ENCODE measurements at places on chromosomes 16 and 17.

DNA sequence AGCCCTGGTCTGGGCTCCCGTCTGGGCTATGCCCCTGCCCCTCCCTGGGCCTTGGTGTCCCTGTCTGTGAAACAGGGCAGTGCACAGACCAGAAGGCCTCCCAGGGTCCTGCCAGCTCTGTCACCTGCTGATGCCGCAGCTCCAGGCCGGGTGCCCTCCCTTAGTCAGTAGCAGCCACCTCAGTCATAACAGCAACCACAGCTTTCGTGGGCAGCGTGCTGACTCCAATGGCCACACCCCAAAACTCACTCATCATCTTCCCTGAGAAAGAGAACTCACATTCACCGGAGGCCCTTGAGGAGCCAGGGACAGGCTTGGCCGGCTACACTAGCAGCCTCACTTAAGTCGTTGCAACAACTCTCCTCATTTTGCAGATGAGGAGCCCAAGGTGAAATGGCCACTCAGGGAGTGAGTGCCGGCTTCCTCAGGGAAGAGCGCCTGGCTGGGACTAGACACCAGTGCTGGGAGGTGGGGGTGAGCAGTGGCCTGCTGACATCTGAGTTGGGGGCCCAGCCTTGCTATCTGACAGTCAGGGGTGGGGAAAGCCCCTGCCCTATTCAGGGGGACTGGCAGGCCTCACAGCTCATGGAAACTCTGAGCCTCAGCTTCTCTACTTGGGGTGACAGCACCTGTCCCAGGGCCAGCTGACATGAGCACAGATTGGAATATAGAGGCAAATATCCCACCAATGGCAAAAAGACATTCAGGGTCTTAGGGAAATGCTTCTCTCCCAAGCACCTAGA, 22.6 kb downstream of the SLC5A10 start:
- DNase-seq = no peak

GRCh38 chr16:2364638-2365210, 24.2 kb upstream of the ABCA3 start:
- DNase-seq = no peak

DNA sequence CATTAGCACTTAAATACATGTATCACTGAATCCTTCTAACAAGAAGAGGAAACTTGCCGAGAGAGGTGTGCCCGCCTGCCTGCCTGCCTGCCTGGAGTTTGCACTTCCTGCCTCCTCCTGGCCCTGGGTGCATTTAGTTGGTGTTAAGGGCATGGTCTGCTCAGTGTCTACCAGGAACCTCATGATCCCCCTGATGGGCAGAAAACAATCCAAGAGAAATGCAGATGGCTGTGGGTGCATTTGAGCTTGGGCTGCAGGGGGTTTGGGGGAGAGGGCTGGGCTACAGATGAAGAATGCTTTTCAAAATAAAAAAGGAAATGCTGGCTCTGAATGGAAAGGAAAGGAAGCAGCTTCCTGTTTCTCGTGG, 10.1 kb downstream of the KSR1 start:
- DNase-seq = no peak

GRCh38 chr16:50152807-50153595, at the start of gene TENT4B:
Gene TENT4B, plus strand, starts transcription at chr16:50153306. Its CDS starts 316 bp downstream, at chr16:50153622.
- peak; percentile 80 for DNase-seq

DNA sequence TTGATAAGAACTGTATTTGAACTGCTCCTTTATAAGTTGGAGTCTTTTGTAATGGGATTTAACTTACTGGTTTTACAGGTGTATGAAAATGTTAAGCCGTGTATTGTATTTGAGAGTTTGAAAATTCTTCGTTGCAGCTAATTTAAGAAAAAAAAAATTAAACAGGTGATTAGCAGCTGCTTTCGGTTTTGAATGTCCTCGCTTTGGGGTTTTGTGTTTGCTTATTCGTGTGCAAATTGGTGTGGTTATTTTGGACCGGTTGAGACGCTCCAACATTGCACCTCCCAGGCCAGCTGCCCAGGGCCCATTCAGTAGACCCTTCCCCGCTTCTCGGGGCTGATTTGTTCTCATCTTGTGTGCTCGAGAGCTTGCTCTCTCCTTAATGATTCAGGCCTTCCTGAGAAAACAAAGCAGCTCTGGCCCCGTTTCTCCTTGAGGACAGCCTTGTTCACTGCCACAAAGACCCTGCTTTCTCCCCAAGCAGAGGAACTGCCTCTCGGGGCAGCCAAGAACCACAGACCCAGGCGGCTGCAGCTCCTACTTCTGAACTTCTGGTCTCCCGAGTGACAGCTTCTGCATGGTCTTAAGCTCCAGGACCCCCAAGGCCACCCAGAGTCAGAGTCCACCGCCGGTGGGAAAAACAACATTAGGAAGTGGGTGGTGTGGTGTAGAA, 100.5 kb downstream of the MSI2 start:
- DNase-seq = no peak

- DNase-seq = no peak
Measured at GRCh38 chr16:84836234-84836647, 16.5 kb downstream of the CRISPLD2 start.

DNA sequence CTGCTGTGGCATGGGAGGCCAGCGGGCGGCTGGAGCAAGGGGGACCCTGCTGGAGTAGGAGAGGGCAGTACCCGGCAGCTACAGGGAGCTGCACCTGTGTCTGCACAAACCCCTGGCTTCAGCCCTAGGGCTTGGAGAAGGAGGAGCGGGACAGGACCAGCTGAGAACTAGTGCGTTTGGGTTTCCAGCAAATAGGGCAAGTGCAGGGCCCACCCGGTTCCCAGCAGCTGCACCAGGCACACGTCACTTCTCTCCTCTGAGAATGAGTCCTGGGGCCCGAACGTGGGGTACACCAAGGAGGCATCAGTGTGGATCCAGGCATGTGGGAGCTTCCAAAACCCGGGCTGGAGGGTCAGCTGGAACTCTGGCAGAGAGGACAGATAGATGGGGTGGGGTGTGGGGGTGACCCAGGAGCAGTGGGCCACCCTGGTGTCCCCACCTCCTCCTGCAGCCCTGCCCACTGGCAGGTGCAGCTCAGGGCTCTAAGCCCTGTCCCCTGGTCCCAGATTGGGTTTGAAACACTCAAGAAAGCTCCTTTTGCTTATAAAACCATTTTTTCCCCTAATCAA, 5.6 kb downstream of the C16orf89 start:
- DNase-seq = no peak

GRCh38 chr16:73056448-73056847, 8.5 kb upstream of the ZFHX3 start:
- DNase-seq = no peak

- DNase-seq = no peak
Measured at GRCh38 chr16:88342491-88342890, 40.3 kb upstream of the ZNF469 start.
